GM10248 (cell line): ENCODE measurements at places on chromosomes 11 and 22.

DNA sequence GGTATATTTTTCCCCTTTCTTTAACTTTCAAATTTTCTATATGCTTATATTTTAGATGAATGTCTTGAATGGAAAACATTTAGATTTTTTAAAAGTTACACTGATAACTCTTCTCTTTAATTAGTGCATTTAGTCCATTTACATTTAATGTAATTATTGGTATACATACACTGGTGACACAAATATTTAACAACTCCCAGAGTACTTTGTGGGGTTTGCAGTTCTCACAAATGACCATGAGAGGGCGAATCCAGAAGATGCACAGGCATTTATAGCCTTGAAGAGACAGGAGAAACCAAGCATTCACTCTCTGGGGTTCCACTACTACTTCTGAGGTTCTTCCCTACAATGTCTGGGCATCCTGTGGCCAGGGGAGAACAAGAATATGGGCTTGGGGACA is 125.1 kb downstream of the TIMP3 start:
- peak; percentile 29 for DNase-seq

DNA sequence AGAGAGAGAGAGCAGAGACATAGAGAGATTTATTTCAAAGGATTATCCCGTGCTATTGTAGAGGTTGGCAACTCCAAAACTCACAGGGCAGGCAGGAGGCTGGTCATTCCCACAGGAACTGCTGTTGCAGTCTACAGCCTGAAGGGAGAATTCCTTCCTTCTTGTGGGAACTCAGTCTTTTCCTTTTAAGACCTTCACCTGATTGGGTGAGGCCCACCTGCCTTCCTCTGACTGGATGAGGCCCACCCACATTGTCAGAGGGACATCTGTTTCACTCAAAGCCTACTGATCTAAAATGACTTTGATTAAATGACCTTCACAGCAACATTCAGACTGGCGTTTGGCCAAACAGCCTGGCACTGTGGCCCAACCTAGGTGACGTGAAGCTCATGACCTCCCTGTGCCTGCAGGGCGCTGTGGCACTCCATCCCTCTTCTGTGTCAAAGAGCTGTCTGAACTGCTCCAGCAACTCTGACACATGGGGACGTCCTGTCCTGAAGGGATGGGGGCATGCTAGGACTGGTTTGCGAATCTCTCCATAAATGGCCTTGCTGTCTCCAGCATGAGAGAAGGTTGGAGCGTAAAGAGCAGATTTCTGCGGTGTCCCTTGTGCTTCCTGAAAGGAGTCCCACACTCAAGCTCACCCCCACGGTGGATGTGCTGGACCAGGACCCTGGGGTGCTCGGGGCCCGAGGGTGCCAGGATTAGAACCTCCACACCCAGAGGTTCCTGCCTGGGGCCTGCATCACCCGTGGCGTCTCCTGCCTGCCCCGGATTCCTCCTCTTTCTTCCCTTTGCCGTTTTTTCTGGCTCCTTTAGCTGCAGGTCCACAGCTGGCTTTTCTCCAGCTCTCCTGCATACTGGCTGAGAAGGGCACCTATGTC is 20.7 kb downstream of the KRTAP5-5 start:
- DNase-seq: no peak

DNA sequence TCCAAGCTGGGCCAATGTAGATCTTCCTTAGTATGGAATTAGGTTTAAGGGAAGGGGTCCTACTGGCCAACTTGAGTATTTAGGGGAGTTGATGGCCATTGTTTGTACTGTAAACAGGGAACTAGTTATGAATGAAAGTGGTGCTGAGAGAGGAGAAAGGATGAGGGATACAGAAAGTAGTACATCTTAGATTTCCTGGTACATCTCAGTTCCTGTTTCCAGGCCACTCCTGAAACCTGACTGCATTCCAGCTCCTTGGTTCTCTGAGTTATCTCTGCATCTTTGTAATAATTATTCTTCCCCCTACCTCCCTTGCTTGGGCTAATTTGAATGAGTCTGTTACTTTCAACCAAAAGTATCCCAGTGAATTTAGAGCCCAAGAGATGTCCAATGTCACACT is 30.1 kb downstream of the MIAT start:
- no peak for DNase-seq

DNA sequence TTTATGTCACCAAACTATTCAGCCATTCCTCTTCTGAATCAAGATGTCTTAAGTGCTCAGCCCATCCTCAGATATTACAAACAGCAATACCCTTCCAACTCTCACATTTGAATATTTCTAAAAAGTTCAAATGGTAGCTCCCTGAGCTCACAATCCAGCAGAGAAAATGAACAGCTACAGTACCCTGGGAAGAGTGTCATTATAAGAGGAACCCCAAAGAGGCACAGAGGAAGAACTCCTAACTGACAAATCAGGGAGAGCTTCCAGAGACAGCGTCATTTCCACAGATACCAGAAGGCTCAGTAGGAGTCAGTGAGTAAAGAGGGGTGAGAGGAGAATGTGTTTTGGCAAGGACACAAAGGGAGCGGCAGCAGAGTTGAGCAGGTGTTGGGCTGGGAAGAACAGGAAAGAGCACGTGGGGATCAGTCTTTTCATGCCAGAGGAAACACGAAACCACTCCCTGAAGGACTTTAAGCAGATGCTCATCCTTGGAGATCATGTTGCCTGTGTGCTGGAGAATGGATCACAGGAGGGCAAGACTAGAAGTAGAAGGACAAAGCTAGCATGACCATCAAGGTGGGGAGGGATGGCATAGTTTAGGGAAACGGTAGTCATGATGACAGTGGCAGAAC is 4.3 kb downstream of the CLTCL1 start:
- no peak for DNase-seq

- DNase-seq: peak; percentile 19
Observed at GRCh38 chr22:40855979-40856512, 393 bp downstream of the ST13 start.

- DNase-seq: no peak
Observed at GRCh38 chr11:8218840-8219239, 44.8 kb downstream of the LMO1 start.

DNA sequence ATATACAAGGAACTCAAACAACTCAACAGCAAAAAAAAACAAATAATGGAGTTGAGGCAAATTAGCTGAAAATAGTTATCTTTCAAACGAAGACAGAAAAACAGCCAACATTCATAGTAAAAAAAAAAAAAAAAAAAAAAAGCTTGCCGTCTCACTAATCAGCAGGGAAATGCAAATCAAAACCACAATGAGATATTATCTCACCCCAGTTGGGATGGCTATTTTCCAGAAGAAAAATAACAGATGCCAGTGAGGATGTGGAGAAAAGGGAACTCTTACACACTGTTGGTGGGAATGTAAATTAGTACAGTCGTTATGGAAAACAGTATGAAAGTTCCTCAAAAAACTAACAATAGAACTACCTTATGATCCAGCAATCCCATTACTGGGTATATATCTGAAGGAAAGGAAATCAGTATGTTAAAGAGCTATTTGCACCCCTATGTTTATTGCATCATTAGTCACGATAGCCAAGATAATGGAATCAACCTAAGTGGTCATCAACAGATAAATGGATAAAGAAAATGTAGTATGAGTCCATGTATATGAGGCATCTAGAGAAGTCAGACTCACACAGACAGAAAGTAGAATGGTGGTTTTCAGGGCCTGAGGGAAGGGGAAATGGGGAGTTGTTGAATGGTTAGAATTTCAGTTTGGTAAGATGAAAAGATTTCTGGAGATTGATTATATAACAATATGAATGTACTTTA is 56.0 kb downstream of the USP35 start:
- DNase-seq: no peak

GRCh38 chr11:92978271-92979111 is 9.0 kb downstream of the MTNR1B start:
- DNase-seq: no peak

GRCh38 chr22:37519268-37520195 is at the start of gene CARD10:
Gene CARD10 (minus strand): TSS chr22:37519415. CDS start chr22:37519200, 215 bp downstream.
- DNase-seq: no peak

DNA sequence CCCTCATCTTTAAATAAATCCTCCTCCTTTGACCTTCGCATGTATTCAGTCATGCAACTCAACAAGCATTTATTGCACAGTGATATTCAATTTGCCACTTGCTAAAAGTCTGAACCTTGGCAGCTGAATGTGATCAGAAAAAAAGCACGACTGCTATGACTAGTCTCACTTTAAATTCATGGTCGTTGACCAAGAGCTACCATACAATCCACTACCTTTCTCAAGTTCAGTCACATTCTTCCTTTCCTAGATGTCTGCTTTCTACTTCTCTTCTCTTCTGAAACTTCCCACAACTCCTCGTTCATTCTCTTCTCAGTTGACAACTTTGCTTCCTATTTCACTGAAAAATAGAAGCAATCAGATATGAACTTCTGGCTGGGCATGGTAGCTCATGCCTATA is 2.0 kb upstream of the SAA1 start:
- no peak for DNase-seq

DNA sequence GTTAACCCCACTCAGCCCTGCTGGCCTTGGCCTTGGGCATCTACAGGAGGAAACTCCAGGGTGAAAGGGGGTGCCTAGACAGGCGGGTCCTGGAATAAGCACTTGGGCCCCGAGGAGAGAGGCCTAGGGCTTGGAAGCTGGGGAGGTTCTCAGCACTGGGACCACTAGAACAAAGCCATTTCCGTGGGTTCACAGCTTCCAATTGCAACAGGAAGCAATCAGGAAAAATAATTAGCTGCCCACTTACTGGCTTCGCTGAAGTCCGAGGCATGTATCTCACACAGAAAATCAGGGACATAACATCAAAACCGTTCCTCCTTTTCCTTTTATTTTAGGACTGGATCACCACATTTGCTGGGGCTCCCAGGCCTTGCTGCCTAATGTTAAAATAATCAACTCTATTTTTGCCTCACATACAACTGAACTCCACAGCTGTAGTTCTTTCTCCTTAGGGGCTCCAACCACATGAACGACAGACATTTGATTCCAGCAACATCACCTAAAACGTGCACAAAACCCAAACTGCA is 161.1 kb upstream of the GRK3 start:
- no peak for DNase-seq
